ENCODE measurements at places on chromosomes 7 and 10.

- DNase-seq, result peak; percentile 59
Measured at GRCh38 chr10:63666836-63667383, 145.7 kb downstream of the REEP3 start.

GRCh38 chr10:69869291-69869961, 67.7 kb downstream of the COL13A1 start:
- DNase-seq, result no peak

DNA sequence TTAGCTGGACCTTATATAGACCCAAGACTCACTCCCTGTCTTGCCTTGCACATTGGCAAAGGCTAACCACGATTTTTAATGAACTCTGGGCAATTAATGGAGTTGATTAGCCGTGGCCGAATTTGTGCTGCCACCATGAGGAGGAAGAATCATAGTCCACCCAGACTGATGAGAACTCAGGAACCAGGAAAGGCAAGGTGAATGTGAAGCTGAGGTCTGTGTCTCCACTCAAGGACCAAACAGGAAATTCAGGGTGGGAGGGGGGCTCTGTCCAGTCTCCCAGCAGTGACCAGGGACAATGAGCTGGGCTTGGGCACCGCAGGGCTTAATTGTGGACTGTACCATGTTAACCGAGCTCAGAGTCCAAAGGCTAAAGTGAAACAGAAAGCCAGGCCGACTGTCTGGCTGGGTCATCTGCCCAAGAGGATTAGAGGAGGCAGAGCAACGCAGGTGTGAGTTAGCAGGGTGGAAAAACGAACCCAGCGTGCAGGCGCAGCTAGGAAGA, 127.0 kb upstream of the JCAD start:
- DNase-seq, result no peak

GRCh38 chr7:128203710-128204214, 37.3 kb upstream of the LEP start:
- DNase-seq, result no peak

DNA sequence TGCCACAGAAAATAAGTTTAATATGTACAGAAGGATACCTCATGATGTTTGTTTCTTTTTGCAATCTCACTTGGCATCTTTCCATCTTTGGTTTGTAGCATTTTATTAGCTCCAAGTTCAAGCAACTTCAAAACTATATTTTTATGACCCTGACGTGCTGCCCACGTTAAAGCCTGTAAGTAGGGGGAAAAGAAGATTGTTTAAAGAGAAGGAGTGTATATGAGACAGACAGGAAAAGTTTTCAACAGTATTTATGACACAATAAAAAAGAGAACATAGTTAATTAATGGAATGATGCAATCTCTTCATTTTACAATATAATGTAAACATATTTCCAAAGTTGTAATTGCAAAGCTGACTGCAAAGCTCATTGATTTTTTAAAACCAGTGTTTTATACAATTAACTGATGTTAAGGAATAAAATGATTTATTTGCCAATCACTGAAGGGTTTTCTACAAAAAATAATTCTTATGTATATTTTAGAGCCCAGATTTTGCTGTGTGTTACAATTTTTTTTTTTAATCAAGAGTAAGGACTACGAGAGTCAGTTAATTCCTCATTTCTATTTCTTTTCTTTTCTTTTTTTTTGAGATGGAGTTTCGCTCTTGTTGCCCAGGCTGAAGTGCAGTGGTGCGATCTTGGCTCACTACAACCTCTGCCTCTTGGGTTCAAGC, 42.5 kb downstream of the ASZ1 start:
- DNase-seq, result no peak

DNA sequence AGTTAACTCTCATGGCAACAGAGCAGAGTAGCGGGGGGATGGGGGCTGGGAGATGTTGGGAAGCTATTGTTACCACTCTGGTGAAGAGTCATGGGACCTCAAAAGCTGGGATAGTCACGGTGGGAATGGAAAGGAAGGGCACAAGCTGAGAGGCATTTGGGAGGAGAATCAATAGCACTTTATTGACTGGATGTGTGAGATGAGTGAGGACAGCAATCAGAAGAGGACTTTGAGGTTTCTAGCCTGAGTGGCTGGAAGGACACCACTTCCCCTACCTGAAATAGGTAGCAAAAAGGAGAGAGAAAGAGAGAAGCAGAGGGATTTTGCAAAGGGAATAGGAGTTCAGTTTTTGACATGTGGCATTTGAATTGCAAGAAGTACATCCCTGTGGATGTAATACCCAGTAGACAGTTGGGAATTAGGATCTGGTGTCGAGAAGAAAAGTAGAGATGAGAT, 27.2 kb downstream of the SCD start:
- DNase-seq, result peak; percentile 9

DNA sequence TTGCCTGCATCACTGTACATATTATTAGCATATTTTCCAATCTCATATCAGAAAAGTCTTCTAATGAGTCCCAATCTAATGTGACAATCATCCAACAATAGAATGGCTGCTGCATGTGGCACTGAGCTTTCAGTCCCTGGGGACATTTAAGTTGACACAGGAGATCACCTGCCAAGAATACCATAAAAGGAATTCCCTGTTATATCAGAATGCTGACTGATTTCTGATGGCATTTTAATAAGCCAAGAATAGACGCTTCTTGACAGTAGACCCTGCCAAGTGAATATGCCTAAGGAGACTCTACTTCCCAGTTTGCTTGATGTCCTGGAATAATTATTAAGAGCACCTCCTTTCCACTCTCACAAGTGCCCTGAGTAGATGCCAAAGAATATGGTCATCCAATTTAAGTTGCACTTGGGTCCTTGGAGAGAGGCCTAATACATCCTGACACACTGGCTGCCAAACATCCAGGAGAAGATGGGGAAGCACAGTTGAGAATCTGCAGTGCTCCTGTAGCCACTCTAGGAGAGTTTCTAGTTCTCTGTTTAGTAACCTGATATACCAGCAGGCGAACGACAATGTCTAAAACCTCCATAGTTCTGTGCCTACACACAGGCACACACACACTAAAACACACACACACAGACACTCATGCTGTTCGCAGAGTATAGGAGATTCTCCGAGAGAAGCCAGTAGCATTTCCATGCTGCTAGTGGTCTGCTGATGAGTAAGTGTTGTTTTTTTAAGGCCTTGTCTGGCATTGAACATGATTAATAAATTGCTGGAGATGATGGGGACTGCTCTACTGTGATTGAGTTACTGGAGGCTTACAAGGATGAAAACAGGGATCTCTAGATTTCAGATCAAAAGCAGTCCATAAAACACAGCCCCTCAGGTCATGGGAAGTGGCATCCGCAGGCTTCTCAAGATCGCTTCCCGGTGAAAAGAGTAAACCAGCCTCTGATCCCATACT, 369.6 kb downstream of the KCNMA1 start:
- no peak for DNase-seq

GRCh38 chr7:55441774-55442522, 76.8 kb downstream of the LANCL2 start:
- no peak for DNase-seq

GRCh38 chr7:82364671-82365070, 78.9 kb downstream of the CACNA2D1 start:
- no peak for DNase-seq

GRCh38 chr10:13890233-13891127, 303.7 kb downstream of the PRPF18 start:
- no peak for DNase-seq

- no peak for DNase-seq
Measured at GRCh38 chr7:51160411-51160810, 156.2 kb downstream of the COBL start.

DNA sequence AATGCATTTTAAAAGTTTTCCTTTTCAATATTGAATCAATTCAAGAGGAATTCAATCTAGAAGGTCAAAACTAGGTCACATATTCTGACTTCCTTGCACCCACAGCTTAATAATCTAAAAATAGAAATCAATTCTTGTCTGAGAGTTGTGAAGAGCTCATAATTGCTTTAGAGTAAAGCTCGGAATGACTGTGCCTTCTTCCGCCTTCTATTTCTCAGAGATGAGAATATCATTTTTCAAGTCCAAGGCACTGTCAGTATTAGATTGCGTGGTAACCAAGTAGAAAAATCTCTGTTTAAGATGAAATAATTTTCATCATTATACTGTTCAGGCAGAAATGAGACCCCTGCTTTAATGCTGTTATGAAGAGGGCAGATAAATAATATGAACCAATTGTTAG, 272.2 kb upstream of the NFE2L3 start:
- no peak for DNase-seq

DNA sequence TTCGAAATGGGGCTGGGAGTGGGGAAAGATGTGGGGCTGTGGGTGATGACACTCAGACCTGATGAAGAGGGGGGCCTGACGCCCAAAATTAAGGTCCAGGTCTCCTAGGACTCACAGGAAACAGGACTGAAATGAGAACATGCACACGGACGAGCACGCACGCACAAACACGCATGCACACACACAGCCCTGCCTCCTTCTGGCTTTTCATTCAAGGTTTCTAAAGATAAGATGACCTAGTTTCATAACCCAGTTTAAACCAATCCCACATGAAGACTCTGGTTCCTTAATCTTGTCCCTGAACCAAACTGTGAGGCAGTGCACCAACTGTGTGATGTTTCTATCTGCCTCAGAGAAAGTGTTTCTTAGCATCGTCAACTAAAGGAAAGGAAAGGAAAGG, 162.0 kb downstream of the DGKI start:
- no peak for DNase-seq

GRCh38 chr7:31683445-31684225, 3.4 kb upstream of the PPP1R17 start:
- DNase-seq, result no peak
